Inflammatory macrophage (primary cell): ENCODE measurements at places on chromosomes 16 and 17.

- no peak for DNase-seq
These were observed 21.5 kb upstream of the RMI2 start for GRCh38 chr16:11323551-11324336.

DNA sequence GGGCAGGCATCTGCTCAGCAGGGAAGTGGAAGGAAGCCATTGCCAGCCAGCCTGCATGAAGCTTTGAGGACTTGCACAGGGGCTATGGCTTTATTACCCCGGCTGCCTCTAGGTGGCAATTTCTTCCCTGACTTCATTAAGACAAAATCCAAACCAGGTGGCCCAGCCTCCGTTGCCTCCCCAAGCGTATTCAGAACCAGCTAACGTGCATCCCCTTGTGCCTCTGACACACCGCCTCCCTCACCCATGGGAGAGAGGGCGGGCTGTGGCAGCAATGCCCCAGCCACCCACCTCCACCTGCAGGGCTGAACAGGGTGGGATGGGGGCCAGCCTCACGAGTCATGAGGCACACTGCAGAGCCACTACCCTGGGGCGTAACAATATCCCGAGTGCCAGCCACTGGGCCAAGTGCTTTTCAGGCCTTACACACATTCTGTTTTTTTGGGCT is 6.8 kb downstream of the KIFC3 start:
- peak; percentile 50 for DNase-seq

DNA sequence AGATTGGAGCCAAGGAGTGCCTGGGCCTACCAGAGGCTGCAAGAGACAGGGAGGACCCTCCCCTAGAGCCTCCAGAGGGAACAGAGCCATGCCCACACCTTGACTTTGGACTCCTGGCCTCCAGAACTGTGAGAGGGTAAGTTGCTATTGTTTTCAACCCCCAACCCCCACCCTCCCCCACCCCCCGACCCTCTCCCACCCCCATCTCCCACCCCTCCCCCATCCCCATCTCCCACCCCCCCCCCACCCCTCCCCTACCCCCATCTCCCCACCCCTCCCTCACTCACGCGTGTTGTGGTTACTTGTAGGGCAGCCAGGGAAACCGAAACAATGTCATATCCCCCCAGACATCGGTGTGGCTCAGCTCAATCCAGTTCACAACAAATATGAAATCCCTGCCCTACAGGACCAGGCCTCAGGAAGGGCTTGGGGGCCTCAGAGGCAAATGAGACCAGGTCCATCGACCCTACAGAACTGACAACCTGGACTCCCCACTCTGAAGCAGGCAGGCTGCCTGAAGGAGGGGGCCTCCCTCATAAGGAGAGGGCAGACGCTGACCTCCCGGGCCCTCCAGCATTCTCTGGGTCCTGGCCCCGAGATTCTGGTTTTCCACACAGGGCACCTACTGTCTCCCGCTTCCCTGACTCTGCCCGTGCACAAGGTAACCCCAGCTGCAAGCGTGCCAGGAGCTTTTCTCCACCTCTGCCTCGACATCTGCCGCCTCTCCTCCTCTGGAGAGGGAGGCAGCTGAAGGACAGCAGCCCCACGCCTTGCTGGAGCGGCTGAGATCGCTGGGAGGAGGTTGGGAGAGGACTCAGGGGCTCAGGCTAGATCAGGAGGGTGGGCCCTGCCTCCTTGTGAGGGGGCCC is 3.0 kb upstream of the ZCCHC14 start:
- no peak for DNase-seq

DNA sequence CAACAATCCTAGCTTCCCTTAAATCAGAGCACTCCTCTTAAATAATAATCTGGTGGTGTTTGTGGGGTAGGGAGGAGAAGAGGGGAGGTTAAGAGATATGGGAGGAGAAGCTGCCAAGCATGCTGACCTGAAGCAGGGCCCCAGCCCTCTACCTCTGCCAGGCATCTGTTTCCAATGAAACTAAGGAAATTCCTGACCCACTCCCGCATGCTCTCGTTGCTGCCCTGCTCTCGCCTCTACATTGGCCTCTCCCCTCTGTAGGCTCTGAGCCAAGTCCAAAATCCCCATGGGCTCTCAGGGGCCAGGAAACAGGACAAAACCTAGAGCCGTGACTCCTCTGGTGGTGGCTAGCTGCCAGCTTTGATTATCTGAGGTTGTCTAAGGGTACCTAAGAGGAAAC is 559.5 kb upstream of the CDH11 start:
- DNase-seq, result no peak

- DNase-seq, result no peak
These were observed 384.5 kb downstream of the SNX29 start for GRCh38 chr16:12361016-12361415.

DNA sequence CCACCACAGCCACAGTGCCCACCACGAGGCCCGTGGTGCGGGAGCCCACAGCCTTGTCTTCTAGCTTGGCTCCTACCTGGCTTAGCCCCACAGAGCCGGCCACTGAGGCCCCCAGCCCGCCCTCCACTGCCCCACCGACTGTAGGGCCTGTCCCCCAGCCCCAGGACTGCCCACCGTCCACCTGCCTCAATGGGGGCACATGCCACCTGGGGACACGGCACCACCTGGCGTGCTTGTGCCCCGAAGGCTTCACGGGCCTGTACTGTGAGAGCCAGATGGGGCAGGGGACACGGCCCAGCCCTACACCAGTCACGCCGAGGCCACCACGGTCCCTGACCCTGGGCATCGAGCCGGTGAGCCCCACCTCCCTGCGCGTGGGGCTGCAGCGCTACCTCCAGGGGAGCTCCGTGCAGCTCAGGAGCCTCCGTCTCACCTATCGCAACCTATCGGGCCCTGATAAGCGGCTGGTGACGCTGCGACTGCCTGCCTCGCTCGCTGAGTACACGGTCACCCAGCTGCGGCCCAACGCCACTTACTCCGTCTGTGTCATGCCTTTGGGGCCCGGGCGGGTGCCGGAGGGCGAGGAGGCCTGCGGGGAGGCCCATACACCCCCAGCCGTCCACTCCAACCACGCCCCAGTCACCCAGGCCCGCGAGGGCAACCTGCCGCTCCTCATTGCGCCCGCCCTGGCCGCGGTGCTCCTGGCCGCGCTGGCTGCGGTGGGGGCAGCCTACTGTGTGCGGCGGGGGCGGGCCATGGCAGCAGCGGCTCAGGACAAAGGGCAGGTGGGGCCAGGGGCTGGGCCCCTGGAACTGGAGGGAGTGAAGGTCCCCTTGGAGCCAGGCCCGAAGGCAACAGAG is 10.5 kb downstream of the VASN start:
- DNase-seq, result no peak

- DNase-seq, result no peak
These were observed 137.7 kb upstream of the CORO6 start for GRCh38 chr17:29760279-29761039.

DNA sequence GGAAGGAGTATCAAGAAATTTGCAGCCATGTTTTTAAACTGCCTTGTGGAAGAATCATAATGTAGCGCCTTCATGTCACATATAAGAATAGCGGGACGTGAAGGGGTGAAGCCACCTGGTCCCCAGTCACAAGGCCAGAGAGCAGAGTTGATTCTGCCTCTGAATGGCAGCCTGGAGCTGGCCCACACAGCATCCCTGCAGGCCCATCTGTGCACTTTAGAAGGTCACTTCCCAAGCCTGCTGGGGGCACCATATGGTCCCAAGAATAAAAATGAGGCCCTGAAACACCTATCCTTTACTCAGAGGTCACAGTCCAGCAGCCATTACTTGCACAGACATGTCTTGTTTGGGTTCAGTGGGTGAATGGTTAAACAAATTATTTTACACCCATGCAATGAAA is 15.0 kb downstream of the CD300E start:
- DNase-seq, result no peak

GRCh38 chr16:3938843-3939624 is 58.5 kb upstream of the CREBBP start:
- DNase-seq, result peak; percentile 8

DNA sequence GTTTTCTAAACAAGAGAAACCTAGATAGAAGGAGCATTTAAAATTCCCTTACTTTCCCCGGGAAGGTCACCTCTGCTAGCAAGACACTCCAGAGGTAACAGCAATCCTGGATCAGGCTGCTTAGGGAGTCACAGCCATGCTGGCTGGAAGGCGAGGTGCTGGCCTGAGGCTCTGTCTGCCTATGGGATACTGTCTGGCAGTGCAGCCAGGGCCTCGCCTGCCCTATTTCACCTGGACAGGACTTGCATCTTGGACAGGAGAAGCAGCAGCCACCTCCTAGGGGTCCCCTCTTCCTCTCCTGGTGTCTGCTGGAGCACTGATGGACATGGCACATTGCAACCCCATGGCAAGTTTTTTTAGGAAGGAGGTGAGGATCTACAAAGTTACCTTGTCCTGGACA is 15.1 kb downstream of the FA2H start:
- DNase-seq, result no peak

DNA sequence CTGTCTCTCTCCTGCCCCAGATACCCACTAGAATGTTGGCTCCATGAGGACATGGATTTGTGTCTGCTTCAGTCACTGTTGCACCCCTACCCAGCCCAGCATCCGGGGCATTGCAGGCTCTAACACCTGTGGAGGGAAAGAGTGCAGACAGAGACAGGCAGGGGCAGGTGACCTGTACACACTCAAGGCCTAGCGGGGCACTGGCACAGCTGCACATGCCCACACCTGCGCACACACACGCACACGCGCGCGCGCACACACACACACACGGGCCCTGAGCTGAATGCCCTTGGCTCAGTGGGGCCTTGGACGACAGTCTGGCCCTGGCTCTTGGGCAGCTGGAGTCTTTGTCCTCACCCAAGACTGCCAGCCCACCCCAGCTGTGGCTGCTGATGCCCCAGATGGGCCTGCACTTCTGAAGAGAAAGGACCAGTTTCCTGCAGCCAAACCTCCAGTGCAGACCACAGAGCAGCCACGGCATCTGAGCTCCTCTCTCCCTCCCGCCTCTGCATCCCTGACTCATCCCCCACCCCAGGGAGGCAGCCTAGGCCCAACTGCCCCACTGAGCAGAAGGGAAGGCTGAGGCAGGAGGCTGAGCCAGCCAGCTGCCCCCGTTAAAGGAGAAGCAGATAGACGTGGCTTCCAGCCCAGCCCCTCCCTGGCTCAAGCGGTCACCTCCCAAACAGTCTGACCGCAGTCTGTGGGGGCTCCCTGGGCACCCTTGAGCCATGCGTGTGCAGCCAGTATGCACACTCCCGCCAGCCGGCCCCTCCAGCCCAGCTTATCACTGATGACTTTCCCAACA is 12.3 kb upstream of the RAI1 start:
- no peak for DNase-seq

DNA sequence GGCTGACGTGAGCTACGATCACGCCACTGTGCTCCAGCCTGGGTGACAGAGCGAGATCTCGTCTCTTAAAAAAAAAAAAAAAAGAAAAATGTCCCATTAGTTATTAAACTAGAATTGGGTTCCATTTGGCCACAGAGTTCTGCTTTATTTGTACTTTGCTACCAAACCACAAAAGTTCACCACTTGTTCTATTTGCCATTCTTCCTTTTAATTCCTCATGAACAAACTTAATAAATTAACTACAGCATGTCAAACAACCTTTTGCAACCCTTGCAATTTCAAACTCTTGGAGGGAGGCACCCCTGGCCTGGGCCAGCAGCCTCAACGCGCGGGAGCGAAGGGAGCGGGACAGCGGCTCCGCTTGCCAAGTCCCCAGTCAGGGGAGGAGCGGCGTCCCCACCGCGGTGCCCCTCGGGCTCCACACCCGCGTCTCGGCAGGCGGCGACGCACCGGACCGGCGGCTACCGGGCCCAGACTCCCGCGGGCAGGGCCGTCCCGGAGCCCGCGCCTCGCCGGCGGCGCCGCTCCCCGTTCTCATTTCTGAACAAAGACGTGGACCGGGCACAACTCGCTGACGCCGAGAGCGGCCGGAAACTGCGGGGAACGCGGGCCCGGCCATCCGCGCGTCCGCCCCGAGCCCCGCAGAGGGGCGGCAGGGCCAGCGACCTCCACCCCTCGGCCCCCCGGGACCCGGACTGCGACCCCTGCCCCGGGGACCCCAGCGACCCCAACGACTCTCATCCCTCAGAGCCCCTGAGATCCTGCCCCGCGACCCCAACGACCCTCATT is 775 bp downstream of the CYTH1 start:
- peak; percentile 32 for DNase-seq

DNA sequence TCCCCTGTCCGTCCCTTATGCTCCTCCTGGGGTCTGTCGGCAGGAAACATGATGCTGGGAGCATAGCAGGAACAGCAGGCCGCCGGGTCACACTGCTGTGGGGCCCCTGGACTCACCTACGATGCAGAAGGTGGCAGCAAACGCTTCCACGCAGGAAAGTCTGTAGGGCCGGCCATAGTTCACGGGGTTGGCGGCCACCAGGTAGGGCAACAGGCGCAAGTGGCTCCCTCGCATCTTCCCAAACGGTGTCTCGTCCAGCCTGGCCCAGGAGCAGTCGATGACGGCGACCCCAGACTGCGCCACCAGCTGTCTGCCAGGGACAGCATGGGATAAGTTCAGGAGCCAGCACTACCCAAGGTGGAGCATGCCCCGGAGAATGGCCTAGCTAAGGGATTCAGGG is 987 bp downstream of the TSR3 start:
- DNase-seq, result no peak

- DNase-seq, result no peak
These were observed 22.1 kb downstream of the FCSK start for GRCh38 chr16:70476272-70477020.

GRCh38 chr16:23040246-23040645 is 109.0 kb downstream of the USP31 start:
- no peak for DNase-seq

DNA sequence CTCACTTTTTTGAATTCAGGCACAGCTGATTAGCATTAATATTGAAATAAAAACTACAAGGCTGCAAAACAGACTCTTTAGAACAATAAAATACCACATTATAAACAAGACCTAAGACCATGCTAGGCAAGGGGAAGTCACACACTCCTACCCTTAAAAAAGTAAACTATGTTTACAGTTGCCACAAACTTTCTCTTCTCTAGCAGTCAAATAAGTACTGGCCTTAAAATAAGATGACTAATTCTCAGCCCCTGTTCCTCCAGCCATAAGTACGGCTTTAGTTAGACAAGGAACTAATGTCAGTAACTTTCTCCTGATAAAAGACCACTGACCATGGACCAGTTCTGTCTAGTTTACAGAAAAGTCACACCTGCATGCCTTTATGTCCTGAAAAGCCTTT is 19.5 kb upstream of the CPHXL start:
- no peak for DNase-seq

GRCh38 chr17:40251576-40251975 is 32.5 kb downstream of the WIPF2 start:
- DNase-seq, result peak; percentile 72

DNA sequence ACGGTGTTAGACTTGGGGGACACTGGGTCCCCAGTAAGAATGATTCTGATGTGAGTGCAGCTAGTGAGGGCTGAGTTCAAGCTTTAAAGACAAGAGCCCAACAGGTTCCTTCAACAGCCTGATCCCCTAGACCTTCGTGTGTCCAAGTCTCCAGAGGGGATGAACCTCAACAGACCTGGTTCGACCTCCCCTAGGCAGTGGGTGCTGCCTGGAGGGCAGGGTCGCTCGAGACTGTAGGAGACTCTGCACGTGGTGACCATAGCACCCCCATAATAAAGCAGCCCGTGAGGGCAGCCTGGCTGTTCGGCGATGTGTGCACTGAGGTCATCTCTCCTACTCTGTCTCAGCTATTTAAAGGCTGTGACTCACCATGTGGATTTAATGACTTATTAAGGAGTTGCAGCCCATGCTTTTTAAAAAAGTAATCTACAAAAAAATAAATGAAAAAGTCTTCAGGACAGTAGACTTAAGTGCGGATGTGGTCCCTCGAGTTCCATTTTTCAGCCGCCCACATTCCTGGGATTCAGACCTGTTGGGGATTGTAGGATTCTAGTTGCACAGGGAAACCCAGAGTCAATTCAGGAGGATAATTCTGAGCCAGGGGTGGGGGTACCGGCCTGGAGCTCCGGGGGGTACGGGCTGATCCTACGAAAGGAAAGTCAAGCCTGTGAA is 23.4 kb upstream of the METRNL start:
- DNase-seq, result peak; percentile 81

- no peak for DNase-seq
These were observed 160.5 kb upstream of the TNRC6C start for GRCh38 chr17:77798031-77798430.
